ENCODE measurements at places on chromosomes 3 and 15. TPM values are rescaled to one million over a fixed set of nuclear protein-coding genes. Genes with fewer than 3 reads are reported as not detected.

The RETNLB gene
- not detected for total RNA-seq

The ABCF3 gene
- total RNA-seq, result 35.0 TPM

GRCh38 chr3:43769097-43769884 is 78.6 kb downstream of the ABHD5 start:
- no peak overlapping the region for H3K27ac ChIP-seq
- H3K4me1 ChIP-seq, result peaks cover 32% of the 10 kb centered on the region
- no peaks in the 10 kb centered on the region for H3K27me3 ChIP-seq
- peak; percentile 91 for DNase-seq
- no peaks in the 10 kb centered on the region for H3K36me3 ChIP-seq

DNA sequence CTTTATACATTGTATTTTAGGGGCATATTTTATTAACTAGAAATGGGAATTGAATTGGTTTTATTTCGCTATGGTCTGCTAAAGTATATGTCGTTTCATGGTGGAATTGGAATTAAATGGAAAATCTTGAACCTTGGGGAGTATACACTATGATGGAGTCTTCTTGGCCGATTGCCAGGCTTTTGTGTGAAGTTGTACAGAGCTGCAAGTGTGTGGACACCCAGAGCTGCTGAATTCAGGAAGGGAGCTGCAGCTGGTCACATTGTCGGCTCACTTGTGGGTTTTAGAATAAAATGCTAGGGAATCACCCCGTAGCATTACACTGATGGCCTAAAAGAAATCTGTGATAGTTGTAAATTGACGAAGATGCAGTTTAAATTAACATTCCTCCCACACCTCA is 35.1 kb downstream of the USP3 start:
- no peak overlapping the region for H3K27ac ChIP-seq
- H3K27me3 ChIP-seq, result no peaks in the 10 kb centered on the region
- DNase-seq, result no peak
- H3K36me3 ChIP-seq, result peaks cover 2% of the 10 kb centered on the region
- no peak overlapping the region for H3K4me3 ChIP-seq

- no peak overlapping the region for H3K4me3 ChIP-seq
- peak overlapping the region; percentile 72 for H3K27ac ChIP-seq
- H3K36me3 ChIP-seq, result no peaks in the 10 kb centered on the region
- no peaks in the 10 kb centered on the region for H3K27me3 ChIP-seq
These were observed 98.9 kb downstream of the APBA2 start for GRCh38 chr15:28984421-28985315.
